ENCODE measurements at places on chromosomes 1 and 21.
A peak's percentile ranks its signal among the peaks of the same experiment; 100 is the strongest.

GRCh38 chr1:38131024-38131585 is 84.5 kb upstream of the POU3F1 start:
- DNase-seq = no peak

DNA sequence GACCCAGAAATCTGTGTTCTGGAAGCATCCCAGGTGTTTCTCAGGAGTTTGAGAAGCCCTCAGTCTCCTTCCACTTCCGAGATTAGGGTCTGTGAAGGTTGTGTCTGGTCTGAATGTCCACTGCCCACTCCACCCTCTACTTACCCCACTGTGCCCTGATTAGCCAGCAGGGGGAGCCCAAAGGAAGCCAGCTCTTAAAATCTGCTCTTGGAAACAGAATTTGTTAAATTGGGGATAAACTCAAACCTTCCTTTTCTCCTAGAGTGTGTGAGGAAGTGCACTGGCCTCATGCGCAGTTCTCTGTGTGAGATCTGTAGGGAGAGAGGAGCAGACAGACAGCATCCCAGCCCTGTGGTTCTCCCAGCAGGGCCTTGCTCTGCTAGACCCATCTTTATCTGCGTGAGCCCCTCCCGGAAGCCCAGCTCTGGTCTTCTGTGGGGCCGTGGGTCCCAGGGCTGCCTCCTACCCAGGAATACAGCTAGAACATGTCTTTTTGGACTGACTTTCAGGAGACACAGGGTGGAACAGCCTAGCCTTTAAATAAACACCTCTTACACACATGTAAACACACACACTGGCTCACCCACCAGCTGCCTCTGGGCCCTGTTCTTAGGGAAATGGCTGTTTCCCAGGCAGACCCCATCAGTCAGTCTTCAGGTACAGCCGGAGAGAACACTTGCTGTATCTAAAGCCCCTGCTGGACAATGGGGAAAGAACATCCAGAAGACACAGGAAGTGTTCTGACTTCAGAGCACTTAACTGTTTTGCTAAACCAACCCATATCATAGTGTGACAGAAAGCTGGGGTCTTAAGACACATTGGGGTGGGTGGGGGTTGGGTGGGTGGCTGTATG is 52.2 kb downstream of the SMYD2 start:
- peak; percentile 37 for DNase-seq

- DNase-seq = peak; percentile 88
These were observed 37.7 kb downstream of the CD34 start for GRCh38 chr1:207873055-207873890.

DNA sequence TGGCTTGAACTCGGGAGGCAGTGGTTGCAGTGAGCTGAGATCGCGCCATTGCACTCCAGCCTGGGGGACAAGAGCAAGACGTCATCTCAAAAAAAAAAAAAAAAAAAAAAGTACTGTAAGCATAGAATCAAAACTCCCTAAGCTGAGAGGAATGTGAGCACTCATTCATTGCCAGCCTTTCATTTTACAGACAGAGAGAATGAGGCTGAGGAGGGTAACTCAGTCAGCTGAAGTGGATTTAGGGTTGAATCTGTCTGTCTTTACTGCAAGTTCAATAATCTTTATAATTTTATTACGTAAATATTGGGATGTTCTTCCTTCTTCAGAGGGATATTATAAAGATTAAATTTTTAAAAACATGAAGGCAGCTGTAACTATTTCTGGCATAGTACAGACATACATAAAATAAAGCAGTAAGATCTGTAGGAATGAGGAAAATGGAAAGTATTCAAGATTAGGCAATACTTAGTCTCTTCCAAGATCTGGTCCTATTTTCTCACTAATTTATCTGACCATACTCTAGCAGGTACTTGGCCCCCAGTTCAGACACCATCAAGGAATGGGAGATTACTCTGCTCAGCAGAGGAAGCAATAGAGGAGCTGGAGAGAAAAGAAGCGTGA is 24.1 kb upstream of the MNDA start:
- DNase-seq = no peak

DNA sequence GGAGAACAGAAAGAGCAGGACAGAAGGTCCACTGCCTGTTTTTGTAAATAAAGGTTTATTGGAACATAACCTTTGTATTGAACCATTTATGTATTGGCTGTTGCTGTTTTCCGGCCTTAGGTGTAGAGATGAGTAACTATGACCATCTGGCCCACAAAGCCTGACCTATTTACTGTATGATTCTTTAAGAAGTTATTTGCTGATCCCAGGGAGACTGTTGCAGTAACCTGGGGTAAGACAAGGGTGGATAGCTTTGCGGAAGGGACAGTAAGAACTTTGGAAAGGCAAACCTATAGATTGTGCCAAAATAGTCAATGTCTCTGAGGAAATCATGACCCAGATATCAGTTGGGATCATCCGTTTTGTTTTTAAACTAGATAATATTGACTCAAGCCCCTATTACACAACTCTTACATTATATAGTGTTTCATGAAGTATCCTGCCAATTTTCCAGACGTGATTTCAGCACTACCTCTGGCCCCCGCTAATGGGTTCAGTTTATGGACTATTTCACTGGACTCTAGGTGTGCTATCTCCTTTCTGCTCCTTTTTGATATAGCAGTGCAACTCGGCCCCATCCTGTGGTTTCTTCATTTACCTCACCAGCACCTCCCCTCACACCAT is 20.8 kb upstream of the TLCD4 start:
- DNase-seq = no peak

GRCh38 chr1:119219711-119220110 is 79.3 kb upstream of the WARS2 start:
- DNase-seq = peak; percentile 2

DNA sequence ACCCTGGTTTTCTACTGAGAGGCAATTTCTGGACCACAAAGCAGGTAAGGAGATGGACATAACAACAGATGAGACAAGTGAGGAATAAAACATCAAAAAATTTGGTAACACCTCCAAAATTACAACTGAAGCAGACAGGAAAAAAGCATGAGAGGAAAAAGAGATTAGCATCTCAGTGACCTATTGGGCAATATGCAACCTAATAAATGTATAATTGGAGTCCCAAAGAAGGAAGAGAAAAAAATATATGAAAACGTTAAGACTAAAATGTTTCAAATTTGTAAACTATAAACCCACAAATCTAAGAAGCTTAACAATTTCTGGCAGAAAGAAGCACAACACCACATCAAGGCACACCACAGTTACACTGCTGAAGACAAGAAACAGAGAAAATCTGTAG is 208.2 kb upstream of the TNR start:
- no peak for DNase-seq

DNA sequence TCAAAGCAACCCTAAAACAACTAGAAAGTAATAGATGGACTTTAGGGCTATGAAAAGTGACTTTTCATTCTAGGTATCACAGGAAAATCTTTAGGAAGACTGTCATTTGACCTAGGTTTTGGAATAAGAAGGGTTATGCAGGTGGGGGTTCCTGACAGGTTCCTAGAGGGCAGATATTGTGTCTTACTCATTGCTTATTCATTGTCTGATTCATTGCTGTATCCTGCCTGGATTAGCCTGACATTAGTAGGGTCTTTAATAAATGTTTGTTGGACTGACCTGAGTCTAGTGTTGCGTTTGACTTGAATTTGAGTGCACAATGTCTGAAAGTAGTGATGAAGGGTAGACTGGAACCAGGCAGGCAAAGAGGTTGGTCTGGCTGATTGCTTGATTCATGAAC is 6.0 kb downstream of the FNBP1L start:
- no peak for DNase-seq

- DNase-seq = no peak
These were observed 84.7 kb upstream of the IRF2BP2 start for GRCh38 chr1:234694661-234695060.

DNA sequence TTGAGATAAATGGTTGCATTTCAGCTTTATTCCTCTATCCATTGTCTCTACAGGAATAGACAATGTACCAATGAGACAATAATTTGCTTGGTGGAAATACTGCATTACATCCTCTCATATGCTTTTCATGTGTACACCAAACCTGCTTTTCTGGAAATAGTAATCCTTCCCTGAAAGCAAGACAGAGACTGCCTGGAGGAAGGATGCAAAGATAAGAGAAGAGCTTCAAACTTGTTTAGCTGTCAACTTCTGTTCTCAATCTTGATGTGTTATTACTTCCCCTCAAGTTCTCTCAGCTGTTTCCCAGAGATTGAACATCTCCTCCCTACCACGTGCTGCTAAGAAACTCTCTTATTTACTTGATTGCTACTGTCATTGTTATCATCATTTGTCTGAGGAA is 1125.4 kb upstream of the TMPRSS15 start:
- DNase-seq = no peak

- peak; percentile 42 for DNase-seq
These were observed 294.1 kb upstream of the RUNX1 start for GRCh38 chr21:35343046-35343819.

DNA sequence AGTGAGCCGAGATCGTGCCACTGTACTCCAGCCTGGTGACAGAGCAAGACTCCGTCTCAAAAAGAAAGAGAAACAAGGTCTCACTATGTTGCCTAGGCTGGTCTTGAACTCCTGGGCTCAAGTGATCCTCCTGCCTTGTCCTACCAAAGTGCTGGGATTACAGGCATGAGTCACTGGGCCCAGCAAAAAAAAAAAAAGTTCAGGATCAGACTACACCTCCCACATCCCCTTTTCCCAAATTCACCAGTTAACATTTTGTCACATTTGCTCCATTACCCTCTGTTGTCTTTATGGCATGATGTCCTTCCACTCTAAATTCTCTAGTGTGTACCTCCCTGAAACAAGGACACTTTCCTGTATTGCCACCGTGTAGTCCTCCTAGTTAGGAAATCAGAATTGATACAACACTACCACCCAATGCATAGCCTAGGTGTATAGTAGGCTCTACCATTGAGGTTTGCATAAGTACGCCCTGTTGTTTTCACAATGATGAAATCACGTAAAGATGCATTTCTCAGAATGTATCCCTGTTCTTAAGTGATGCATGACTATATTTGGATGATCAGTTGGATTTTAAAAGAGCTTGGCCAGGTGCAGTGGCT is 10.7 kb downstream of the SPEN start:
- no peak for DNase-seq

DNA sequence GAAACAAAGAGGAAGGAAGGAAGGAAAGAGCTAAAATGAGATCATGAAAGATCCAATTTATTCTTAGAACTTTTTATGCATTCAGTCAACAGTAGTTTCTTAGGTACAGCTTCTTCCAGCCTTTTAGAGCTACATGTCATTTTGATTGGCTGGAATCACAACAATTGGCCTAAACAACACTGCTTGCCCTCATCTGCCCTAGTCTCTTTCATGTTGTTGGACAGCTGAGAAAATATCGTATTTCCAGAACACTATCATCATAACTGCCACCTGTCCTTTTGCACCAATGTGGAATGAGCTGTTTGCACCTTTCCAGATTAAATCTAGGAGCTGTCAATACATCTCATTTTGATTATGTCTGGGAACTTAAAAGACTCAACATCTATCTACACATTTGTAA is 161.7 kb downstream of the TGFBR3 start:
- DNase-seq = no peak

DNA sequence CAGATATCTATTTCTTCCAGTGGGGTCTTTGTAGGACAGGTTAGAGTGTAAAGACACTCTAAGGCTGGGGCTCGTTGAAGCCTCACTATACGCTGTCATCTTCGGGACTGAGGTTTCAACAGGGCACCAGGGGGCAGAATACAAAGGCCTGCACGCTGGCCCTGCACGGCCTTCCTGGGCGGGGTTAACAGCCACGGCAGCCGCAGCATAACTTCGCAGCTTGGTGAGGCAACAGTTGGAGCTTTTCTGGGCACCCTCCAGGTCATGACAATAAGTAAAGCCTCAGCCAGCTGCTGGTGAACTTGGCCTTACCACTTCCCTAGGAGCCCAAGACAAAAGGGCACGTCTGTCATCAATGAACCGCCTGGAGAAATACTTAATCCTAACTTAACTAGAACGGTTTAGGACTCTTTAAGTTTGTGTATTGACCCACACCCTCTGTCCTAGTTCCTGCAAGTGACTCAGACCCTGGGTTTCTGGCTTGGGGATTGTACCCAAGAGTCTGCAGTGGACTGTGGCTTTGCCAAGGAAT is 2.3 kb upstream of the RUNX1 start:
- DNase-seq = peak; percentile 96

DNA sequence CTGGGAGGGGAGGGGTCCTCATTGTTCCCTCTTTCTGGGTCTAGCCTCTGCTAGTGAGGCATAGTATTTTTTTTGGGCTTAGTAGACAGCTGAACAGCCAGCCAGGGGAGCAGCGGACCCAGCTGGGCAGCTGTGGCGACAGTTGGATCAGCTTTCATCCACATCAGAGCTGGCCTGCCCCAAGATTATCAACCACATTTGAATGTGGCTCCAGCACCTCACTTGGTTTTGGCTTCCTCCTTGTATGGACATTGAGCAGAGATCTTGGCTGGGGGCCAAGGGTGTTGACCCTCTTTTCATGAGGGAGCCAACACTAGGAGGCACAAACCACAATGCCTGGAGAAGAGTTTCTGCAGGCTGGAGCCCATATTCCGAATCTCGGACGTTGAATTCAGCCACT is 25.0 kb downstream of the WNT4 start:
- no peak for DNase-seq

DNA sequence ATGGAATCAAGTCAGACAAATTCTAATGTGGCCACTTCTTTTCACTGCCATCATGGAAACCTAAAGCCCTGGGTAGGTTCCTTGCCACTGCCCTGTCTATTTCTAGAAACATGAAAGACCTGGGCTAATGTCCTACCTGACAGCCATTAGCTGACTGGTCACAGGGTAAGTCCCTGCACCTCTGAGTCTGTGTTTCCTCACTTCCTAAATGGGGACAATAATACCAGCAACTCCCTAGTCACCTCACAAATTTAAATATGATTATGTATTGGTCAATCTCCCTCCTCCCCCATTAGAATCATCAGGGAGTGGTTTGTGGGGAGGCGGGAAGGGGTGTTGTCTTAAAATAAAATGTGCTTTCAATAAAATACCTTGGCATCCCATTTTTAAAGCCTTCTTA is 2.2 kb downstream of the CREG1 start:
- DNase-seq = peak; percentile 59

DNA sequence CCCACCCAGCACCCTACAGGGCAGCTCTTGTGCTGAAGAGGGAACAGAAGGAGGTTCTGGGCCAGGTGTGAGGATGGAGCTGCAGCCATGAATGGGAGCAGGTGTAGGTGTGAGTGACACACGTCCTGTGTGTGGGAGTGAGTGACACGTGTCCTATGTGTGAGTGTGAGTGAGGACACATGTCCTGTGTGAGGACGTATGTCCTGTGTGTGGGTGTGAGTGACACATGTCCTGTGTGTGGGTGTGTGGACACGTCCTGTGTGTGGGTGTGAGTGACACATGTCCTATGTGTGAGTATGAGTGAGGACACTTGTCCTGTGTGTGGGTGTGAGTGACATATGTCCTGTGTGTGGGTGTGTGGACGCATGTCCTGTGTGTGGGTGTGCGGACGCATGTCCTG is 26.4 kb downstream of the MEGF6 start:
- DNase-seq = no peak

- DNase-seq = no peak
These were observed 8.8 kb downstream of the PRXL2B start for GRCh38 chr1:2595261-2595811.

- no peak for DNase-seq
These were observed 96.2 kb upstream of the RUNX3 start for GRCh38 chr1:25026304-25026703.

Data from inflammatory macrophage (primary cell).